Left renal pelvis (tissue), 4 donors: ENCODE measurements at places on chromosomes 12 and 14. TPM values are rescaled to one million over a fixed set of nuclear protein-coding genes. Genes with fewer than 3 reads are reported as not detected.

AMIGO2 gene
- polyA plus RNA-seq: 55.9 TPM

KCNC2 gene
- 0.73 TPM for polyA plus RNA-seq

- DNase-seq: no peak
Measured at GRCh38 chr14:75200451-75200850, 24.0 kb upstream of the TMED10 start.

- no peak for DNase-seq
Measured at GRCh38 chr12:25866586-25867378, 91.7 kb upstream of the RASSF8 start.

GRCh38 chr14:105616802-105617192 lies 90.4 kb downstream of the TMEM121 start:
- no peak for DNase-seq

- no peak for DNase-seq
Measured at GRCh38 chr12:802242-803120, 50.1 kb downstream of the WNK1 start.

DNA sequence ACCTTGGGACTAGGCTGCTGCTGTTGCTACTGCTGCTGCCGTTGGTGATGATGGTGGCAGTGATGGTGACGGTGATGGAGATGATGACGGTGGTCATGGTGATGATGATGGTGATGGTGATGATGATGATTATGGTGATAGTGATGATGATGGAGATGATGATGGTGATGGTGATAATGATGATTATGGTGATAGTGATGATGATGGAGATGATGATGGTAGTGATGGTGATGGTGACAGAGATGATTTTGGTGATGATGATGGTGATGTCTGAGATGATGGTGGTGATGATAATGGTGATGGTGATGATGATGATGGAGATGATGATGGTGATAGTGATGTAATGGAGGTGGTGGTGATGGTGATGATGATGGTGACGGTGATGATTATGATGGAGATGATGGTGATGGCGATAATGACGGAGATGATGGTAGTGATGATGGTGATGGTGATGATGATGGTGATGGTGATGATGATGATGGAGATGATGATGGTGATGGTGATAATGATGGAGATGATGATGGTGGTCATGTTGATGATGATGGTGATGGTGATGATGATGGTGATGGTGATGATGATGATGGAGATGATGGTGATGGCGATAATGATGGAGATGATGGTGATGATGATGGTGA lies 156.8 kb upstream of the PWP1 start:
- no peak for DNase-seq
